ENCODE measurements at places on chromosomes 6 and 20. TPM values are rescaled to one million over a fixed set of nuclear protein-coding genes. Genes with fewer than 3 reads are reported as not detected.

GRCh38 chr6:82038631-82039030 lies 208.9 kb downstream of the IBTK start:
- no peak overlapping the region for H3K4me3 ChIP-seq
- no peaks in the 10 kb centered on the region for H3K27me3 ChIP-seq
- no peaks in the 10 kb centered on the region for H3K36me3 ChIP-seq
- DNase-seq: no peak
- no peaks in the 10 kb centered on the region for H3K4me1 ChIP-seq

DNA sequence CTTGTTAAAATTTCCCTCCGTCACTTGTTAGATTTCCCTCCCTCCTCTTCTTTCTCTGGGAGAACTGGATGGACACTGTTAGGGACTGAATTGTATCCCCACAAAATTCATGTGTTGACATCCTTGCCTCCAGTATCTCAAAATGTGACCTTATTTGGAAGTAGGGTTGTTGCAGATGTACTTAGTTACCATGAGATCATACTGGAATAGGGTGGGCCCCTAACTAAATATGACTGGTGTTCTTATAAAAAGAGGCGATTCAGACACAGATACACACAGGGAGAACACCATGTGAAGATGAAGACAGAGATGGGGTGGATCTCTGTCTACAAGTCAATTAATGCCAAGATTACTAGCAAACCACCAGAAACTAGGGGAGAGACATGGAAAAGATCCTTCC lies 139.5 kb downstream of the ALDH8A1 start:
- H3K27me3 ChIP-seq: no peaks in the 10 kb centered on the region
- no peaks in the 10 kb centered on the region for H3K4me1 ChIP-seq
- H3K36me3 ChIP-seq: no peaks in the 10 kb centered on the region
- no peak for DNase-seq
- no peak overlapping the region for H3K27ac ChIP-seq

The TSHZ2 gene
- 7.7 TPM for total RNA-seq

The HCK gene
- total RNA-seq: 48.6 TPM

DNA sequence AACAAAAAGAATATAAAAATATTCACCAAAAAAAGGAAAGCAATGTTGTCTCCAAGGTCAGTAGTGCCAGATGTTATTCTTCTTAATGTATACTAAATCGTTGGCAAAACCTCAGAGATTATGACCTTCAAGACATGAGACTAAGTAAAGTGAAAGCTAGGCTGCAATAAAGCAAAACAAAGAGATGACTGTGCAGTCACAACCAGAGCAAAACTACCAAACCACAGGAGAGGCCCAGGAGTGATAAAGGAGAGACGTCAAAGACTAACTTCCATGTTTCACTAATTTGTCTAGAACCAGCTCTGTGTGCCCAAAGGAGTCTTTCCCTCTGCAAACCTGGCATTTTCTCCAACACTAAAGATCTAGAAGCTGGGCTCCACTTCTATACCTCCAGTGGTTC lies 155.9 kb upstream of the POU3F2 start:
- H3K27me3 ChIP-seq: no peaks in the 10 kb centered on the region
- no peak for DNase-seq
- no peaks in the 10 kb centered on the region for H3K36me3 ChIP-seq
- H3K4me3 ChIP-seq: no peak overlapping the region
- no peak overlapping the region for H3K27ac ChIP-seq
- H3K4me1 ChIP-seq: no peaks in the 10 kb centered on the region

DNA sequence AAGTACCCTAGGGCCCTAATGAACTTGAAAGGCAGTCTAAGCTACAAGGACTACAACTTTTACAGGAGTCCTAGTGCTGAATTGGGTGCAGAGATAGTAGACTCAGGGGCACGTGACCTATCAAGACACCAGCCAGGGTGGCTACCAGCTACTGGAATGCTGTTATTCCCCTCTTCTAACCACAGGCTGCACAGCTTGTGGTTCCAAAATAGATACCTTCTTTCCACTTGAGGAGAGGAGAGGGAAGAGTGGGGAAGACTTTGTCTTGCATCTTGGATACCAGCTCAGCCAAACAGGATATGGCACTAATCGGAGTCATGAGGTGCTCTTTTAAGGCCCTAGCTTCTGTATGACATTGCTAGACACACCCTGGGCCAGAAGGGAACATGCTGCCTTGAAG lies 60.0 kb upstream of the MTRF1L start:
- H3K36me3 ChIP-seq: no peaks in the 10 kb centered on the region
- no peaks in the 10 kb centered on the region for H3K4me1 ChIP-seq
- no peak overlapping the region for H3K27ac ChIP-seq
- H3K4me3 ChIP-seq: no peak overlapping the region
- no peak for DNase-seq
- no peaks in the 10 kb centered on the region for H3K27me3 ChIP-seq

DNA sequence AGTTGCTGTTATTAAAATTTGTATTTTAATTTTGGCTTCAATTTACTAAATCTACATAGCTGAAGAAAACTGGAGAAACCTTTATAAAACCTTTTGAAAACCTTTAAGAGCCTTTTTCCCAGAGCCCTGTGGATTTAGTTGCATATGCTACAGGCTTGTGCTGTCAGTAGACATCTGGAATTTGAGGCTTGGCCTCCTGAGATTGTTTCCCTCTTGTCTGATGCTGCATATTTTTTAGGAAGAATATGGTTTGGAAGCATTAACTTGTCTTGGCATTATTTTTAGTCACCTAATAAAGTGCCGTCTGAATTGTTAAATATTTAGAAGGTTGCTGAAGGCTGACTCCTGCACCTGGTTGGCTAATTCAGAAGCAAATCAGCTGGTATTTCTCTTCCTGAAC lies 369.4 kb downstream of the UTRN start:
- peak overlapping the region; percentile 41 for H3K4me3 ChIP-seq
- DNase-seq: no peak
- peak overlapping the region; percentile 66 for H3K27ac ChIP-seq
- H3K4me1 ChIP-seq: peaks cover 43% of the 10 kb centered on the region
- H3K36me3 ChIP-seq: no peaks in the 10 kb centered on the region

The ADGRF1 gene
- total RNA-seq: not detected

DNA sequence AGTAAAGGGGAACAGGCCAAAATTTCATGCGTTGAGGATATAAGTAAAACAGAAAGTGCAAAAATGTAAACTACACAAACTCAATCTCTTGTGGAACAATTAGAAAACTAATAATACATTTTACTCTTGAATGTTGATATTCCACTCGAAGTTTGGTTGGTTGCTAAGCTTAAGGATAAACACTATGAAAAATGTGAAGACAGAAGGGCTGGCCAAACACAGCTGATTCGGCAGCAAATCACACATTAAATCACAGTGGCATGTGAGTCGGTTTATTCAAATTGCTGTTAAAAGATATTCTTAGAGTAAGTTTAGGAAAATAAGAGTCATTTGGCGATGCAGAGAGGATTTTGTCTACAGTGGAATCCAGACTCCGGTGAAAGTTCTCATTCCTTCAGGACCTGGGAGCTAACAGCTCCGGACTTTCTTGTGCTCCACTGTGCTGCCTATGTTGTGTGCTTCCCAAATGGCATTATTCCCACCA lies 1.4 kb upstream of the EPM2A start:
- no peak overlapping the region for H3K4me3 ChIP-seq
- H3K4me1 ChIP-seq: peaks cover 6% of the 10 kb centered on the region
- no peak for DNase-seq
- H3K27me3 ChIP-seq: no peaks in the 10 kb centered on the region
- H3K36me3 ChIP-seq: no peaks in the 10 kb centered on the region

DNA sequence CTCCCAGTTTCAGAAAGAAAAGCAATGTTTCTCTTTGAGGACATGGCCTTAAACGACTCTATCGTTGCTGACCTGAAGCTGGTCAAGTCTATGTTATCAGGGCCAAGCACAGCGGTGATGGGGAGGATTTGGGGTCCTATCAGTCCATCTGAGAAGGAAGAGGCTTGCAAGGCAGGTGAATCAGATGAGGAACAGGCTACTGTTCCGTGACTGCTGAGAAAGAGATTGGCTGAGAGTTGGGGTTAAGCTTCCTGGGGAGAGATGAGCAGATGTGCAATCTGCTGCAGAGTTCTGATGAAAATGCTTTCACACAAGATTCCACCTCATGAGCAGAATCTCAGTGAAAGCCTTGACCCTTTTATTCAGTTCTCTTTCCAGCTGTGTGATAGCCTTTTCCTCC lies 168.3 kb upstream of the STMND1 start:
- H3K27ac ChIP-seq: no peak overlapping the region
- DNase-seq: no peak
- H3K4me3 ChIP-seq: no peak overlapping the region

The SDCBP2 gene
- total RNA-seq: 1.3 TPM

The EGFL8 gene
- 3.9 TPM for total RNA-seq

- no peak for DNase-seq
- no peaks in the 10 kb centered on the region for H3K27me3 ChIP-seq
- no peak overlapping the region for H3K4me3 ChIP-seq
- no peak overlapping the region for H3K27ac ChIP-seq
These were observed 16.1 kb upstream of the RAB22A start for GRCh38 chr20:58293453-58293852.

GRCh38 chr6:41504466-41505121 lies 41.6 kb upstream of the FOXP4 start:
- no peaks in the 10 kb centered on the region for H3K36me3 ChIP-seq
- peaks cover 29% of the 10 kb centered on the region for H3K4me1 ChIP-seq
- peak overlapping the region; percentile 69 for H3K27ac ChIP-seq
- DNase-seq: peak; percentile 58
- peaks cover 12% of the 10 kb centered on the region for H3K27me3 ChIP-seq

DNA sequence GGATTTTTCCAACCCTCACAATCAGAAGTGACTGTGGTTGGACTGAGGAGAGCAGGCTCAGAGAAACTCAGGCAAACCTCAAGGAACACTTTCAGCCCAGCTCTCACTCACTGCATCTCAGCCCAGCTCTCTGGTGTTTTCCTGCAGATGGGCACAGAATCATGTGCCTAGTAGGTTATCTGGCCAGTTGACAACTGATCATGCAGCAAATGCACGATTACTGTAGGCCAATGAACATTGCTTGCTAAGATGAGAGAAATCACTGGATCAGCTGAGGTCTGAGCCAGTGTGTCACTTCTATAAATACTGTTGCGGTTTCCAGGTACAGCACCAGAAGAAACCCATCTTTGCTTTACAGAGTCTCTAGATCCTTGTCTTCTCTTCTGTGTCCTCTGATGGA lies 540.5 kb downstream of the CD83 start:
- no peak overlapping the region for H3K4me3 ChIP-seq
- no peaks in the 10 kb centered on the region for H3K36me3 ChIP-seq
- DNase-seq: no peak

- no peak overlapping the region for H3K27ac ChIP-seq
- no peaks in the 10 kb centered on the region for H3K36me3 ChIP-seq
- no peaks in the 10 kb centered on the region for H3K27me3 ChIP-seq
- no peak for DNase-seq
- no peaks in the 10 kb centered on the region for H3K4me1 ChIP-seq
These were observed 17.0 kb downstream of the DACT2 start for GRCh38 chr6:168302534-168302933.

DNA sequence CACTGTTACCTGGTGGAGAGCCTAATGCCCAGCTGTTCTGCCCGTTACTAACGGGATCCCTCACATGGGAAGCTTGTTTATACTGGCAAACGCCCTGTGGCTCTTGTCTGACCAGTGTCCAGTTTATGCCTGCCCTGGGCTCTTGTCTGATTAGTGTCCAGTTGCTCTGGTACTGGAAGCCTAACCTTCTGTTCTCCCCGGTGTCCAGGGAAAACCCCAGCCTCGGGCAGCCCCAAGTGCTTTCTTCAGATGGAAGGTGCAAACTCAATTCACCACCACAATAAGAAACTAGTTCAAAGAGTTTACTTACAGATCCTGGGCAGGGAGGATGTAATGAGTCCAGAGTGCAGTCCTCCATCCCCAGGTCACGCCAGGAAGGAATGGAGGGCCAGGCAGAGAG lies 148.4 kb downstream of the TBXT start:
- no peak for DNase-seq
- no peak overlapping the region for H3K4me3 ChIP-seq
- H3K36me3 ChIP-seq: no peaks in the 10 kb centered on the region
- no peaks in the 10 kb centered on the region for H3K27me3 ChIP-seq

DNA sequence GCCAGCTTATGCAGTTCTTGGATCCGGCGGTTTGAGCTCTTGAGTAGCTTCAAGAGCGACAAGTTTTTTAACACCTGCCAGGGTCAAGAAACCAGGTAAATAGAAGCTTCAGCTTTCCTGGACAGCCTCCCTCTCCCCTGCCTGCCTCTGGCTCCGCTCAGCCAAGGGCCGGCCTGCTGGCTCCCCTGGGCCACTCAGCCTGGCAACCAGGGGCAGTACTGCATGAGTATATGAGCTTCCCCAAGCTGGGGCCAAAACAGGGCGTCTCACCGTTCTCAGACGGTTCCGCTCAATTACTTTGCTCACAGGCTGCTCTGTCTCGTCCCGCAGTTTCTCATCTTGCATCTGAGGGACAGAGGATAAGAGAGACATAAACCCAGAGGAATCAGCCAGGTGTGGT lies 856 bp downstream of the TP53TG5 start:
- H3K27ac ChIP-seq: no peak overlapping the region
- no peak overlapping the region for H3K4me3 ChIP-seq
- H3K27me3 ChIP-seq: no peaks in the 10 kb centered on the region
- peaks cover 13% of the 10 kb centered on the region for H3K36me3 ChIP-seq

DNA sequence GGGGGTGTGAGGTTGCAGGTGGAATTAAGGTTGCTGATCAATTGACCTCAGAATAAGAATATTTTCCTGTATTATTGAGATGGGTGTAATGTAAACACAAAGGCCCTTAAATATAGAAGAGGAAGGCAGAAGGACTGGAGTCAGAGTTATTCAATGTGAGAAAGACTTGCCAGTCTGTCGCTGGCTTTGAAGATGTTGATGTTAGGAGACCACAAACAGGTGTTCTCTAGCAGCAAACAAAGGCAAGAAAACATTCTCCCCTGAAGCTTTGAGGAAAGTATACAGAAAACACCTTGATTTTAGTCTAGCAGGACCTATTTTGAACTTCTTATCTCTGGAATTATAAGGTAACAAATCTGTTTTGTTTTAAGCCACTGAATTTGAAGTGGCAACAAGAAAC lies 138.9 kb upstream of the PTPRK start:
- no peak overlapping the region for H3K27ac ChIP-seq
- DNase-seq: no peak
- no peak overlapping the region for H3K4me3 ChIP-seq
- no peaks in the 10 kb centered on the region for H3K27me3 ChIP-seq
- H3K4me1 ChIP-seq: no peaks in the 10 kb centered on the region

DNA sequence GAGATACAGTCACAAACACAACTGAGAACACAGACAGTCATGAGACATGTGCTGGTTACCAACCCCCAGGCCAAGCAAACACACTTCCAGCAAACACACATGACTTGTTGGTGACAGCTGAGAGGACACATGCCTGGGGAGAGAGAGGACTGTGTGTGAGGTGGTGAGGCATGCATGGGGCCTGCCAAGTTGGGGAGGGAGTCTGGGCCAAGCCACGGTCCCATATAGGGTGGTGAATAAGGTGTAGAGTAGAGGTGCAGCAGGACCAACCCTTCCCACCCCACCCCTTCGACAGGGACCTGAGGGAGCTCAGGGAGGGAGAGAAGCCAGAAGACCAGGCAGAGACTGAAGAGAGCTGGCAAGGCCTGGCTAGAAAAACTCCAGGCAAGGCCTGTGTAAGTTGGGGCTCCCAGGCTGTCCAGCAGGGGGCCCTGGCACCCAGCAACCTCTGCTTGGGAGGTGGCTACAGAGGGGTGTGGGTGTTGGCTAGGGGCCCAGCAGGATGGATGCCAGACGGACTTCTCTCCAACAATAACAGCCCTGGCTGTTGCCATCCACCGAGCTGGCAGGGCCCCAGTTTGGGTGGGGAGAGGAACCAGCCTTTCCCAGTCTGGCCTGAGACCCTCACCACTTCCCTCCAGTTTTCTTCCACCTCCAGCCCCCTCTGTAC lies 2.0 kb upstream of the SLC29A1 start:
- no peak overlapping the region for H3K4me3 ChIP-seq
- H3K27me3 ChIP-seq: no peaks in the 10 kb centered on the region
- H3K36me3 ChIP-seq: no peaks in the 10 kb centered on the region
- peaks cover 45% of the 10 kb centered on the region for H3K4me1 ChIP-seq

- H3K4me3 ChIP-seq: no peak overlapping the region
- no peaks in the 10 kb centered on the region for H3K27me3 ChIP-seq
- H3K36me3 ChIP-seq: no peaks in the 10 kb centered on the region
- DNase-seq: no peak
These were observed 9.3 kb downstream of the CDS2 start for GRCh38 chr20:5136096-5136495.

Measured in B cell (primary cell).